ENCODE measurements at places on chromosomes 11 and 22. TPM values are rescaled to one million over a fixed set of nuclear protein-coding genes. Genes with fewer than 3 reads are reported as not detected.
A peak's percentile ranks its signal among the peaks of the same experiment; 100 is the strongest.

DNA sequence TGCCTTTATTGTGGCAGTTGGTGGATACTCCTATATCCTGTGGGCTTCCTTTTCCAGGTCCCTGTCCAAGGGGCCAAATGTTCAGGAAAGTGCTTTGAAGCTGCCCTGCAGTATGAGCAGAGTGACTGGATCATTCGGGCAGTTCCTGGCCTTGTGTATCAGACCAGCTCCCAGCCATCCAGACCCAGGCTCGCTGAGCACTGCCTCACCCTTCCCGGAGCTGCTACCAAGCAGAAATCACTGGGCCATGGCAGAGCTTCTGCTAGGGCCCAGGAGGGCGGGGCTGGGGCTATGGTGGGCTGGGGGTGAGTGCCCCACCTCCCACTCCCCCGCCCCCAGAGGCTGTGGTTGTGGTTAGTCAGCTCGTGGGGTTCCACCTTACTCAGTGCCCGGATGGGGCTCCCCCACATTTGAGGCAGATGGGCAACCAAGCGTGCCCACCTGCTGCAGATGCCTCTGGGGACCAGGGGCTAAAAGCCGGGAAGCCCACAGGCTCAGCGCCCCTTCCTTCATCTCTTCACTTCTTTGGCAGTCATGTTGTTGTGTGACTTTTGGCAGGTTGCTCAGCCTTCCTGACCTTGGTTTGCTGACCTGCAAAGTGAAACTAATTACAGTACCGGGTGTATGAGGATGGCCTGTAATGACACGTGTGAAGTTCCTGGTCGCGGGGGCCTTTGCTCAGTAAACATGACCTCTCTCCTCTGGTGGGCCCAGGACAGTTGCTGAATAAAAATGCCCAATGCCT, 2.1 kb upstream of the LRRC32 start:
- no peak overlapping the region for H3K4me3 ChIP-seq
- no peaks in the 10 kb centered on the region for H3K36me3 ChIP-seq
- no peak overlapping the region for H3K27ac ChIP-seq
- no peak for DNase-seq

CCDC81 gene
- total RNA-seq: 3.4 TPM

GRCh38 chr11:90318651-90319050, 95.8 kb upstream of the CHORDC1 start:
- peaks cover 2% of the 10 kb centered on the region for H3K27me3 ChIP-seq
- no peak overlapping the region for H3K27ac ChIP-seq
- H3K4me3 ChIP-seq: no peak overlapping the region
- no peaks in the 10 kb centered on the region for H3K4me1 ChIP-seq

CYP2D6 gene
- 0.17 TPM for total RNA-seq

DNA sequence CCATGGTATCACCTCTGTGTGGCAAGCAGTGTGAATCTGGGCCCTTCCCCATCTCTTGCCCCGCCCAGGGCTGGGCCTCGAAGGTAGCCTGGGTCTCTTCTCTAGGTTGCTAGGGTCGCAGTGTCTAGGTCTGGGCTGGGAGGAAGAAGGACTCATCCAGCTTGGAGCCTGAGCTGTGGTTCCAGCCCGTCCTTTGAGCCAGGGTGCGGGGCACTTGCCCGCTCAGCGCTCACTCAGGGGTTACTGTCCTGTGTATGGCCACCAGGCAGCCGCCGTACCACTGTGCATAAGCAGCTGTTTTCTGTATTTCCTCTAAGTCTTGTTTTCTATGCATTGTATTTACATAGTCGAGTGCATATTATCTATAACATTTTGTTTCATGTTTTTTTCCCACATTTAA, 160.9 kb downstream of the TBC1D22A start:
- no peak overlapping the region for H3K27ac ChIP-seq
- H3K36me3 ChIP-seq: peaks cover 29% of the 10 kb centered on the region
- no peaks in the 10 kb centered on the region for H3K27me3 ChIP-seq
- no peaks in the 10 kb centered on the region for H3K4me1 ChIP-seq
- DNase-seq: no peak

CLCF1 gene
- 10.7 TPM for total RNA-seq

OR51B6 gene
- not detected for total RNA-seq

- peaks cover 18% of the 10 kb centered on the region for H3K4me1 ChIP-seq
- no peaks in the 10 kb centered on the region for H3K27me3 ChIP-seq
- no peak overlapping the region for H3K27ac ChIP-seq
- peaks cover 14% of the 10 kb centered on the region for H3K36me3 ChIP-seq
Measured at GRCh38 chr11:130890039-130890745, 26.1 kb downstream of the SNX19 start.

NCR3LG1 gene
- total RNA-seq: 2.5 TPM

- no peak overlapping the region for H3K4me3 ChIP-seq
- peaks cover 13% of the 10 kb centered on the region for H3K36me3 ChIP-seq
- no peak for DNase-seq
- no peak overlapping the region for H3K27ac ChIP-seq
- no peaks in the 10 kb centered on the region for H3K27me3 ChIP-seq
Measured at GRCh38 chr22:17106161-17106784, 14.9 kb downstream of the TMEM121B start.

DNA sequence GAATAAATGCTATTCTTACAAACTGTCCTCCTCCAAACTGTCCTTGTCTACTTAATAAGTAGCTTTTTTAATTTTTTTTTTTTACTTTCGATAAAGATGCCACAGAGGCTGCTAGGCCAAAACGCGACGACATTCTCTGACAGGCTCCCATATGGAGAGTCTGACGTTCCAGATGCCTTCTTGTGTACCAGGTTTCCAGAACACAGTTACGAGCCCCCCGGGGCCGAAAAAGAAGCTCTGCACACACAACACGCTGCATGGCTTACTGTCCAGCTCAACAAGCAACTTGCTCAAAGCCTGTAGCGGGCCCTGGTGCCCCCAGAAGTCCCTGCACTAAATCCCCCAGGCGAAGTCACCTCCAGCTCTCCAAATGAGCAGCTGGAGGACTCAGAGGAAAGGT, 39.3 kb downstream of the LARGE1 start:
- H3K4me3 ChIP-seq: no peak overlapping the region
- no peak for DNase-seq
- peaks cover 1% of the 10 kb centered on the region for H3K27me3 ChIP-seq
- H3K36me3 ChIP-seq: peaks cover 8% of the 10 kb centered on the region

OR5A1 gene
- total RNA-seq: not detected

HTR3B gene
- total RNA-seq: not detected

- H3K27me3 ChIP-seq: peaks cover 2% of the 10 kb centered on the region
- no peaks in the 10 kb centered on the region for H3K36me3 ChIP-seq
- peak overlapping the region; percentile 96 for H3K27ac ChIP-seq
- peak overlapping the region; percentile 47 for H3K4me3 ChIP-seq
- peaks cover 76% of the 10 kb centered on the region for H3K4me1 ChIP-seq
Measured at GRCh38 chr11:33444835-33445594, 187.8 kb downstream of the HIPK3 start.

KCNQ1 gene
- not detected for total RNA-seq

- H3K36me3 ChIP-seq: no peaks in the 10 kb centered on the region
- no peak overlapping the region for H3K4me3 ChIP-seq
- DNase-seq: peak; percentile 45
- H3K27ac ChIP-seq: no peak overlapping the region
Measured at GRCh38 chr11:121615501-121615900, 162.7 kb upstream of the SORL1-AS1 start.

FGF19 gene
- total RNA-seq: not detected

- peaks cover 8% of the 10 kb centered on the region for H3K36me3 ChIP-seq
- peaks cover 16% of the 10 kb centered on the region for H3K27me3 ChIP-seq
- H3K4me3 ChIP-seq: no peak overlapping the region
- peak overlapping the region; percentile 65 for H3K27ac ChIP-seq
- H3K4me1 ChIP-seq: peaks cover 17% of the 10 kb centered on the region
- DNase-seq: peak; percentile 44
Measured at GRCh38 chr11:765025-765801, 12.1 kb downstream of the GATD1 start.

DNA sequence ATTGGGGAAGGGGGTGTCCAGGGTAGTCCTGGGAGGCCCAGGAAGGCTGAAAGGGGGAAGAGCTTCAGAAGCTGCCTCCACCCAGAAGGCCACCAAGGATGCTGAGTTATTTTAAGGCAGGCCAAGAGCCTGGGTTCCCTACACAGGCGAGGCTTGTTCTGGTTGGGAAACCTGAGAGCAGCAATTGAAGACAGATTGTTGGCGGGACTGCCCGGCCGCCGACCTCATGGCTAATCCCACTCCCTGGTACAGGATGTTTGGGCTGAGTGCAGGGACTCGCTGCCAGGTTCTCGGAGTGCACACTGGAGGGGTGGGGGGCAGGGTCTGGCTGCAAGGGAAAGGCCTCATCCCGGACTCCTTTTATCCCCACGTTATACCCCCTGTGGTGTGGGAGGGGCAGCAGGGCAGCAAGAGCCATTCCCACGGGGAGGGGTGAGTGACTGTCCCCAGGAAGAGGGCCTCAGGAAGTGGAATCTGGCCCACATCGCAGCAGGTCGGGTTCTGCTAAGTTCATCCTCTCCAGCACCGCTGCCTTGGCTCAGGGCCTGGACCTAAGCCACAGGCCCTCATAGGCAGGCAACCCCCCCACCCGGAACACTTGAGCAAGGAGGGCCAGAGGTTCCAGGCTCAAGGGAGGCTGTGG, 43.6 kb upstream of the PRR5 start:
- no peaks in the 10 kb centered on the region for H3K36me3 ChIP-seq
- no peak overlapping the region for H3K27ac ChIP-seq
- H3K4me1 ChIP-seq: no peaks in the 10 kb centered on the region
- DNase-seq: no peak
- H3K4me3 ChIP-seq: no peak overlapping the region

OR51T1 gene
- total RNA-seq: not detected

DNA sequence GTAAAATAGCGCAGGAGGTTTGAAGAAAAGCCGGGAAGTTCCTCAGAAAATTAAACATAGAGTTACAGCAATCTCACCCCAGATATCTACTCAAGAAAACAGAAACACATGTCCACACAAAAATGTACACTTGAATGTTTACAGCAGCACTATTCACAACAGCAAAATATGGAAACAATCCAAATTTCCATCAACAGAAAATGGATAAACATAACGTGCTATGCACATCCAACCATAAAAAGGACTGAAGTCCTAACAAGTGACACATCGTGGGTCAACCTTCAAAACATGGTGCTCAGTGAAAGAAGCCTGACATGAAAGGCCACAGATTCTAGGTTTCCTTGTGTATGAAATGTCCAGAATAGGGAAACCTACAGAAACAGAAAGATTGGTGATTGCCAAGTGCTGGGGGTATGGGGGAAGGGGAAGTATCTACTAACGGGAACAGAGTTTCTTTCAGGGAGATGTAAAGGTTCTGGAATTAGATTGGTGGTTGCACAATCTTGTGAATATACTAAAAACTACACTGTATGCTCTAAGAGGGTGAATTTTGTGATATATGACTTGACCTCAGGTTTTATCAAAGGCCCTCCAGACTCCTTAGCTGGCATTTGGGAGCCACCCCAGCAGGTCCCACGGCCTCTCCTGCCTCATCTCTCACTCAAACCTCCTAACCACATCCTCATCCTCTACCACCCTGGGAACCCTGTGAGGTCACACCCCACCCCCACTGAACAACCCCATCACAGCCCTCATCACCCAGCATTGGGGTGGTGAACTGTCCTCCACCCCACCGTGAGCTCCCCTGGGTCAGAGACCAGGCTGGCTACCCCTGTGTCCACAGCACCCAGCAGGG, 69.2 kb upstream of the PRR5 start:
- H3K4me3 ChIP-seq: no peak overlapping the region
- no peaks in the 10 kb centered on the region for H3K4me1 ChIP-seq
- H3K27me3 ChIP-seq: peaks cover 26% of the 10 kb centered on the region
- DNase-seq: no peak

KIRREL3 gene
- 29.9 TPM for total RNA-seq

DNA sequence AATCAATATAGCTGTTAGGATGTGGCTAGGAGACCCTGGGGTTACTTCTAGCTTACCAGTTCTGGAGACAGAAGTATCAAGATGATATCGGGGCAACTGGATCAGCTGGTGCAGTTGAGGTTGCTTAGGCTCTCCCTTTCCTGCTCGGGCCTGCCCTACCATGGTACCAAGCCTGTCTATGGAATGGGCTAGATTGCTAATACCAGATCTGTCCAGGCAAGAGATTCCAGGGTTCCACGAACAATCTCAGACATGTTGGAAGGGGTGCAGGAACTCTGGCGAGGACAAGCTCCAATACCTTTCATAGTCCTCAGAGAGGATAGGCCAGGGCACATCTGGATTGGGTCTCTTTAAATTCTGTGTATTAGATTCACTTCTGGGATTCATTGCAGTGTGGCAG, 53.8 kb downstream of the ADM start:
- peaks cover 24% of the 10 kb centered on the region for H3K4me1 ChIP-seq
- no peak for DNase-seq
- H3K36me3 ChIP-seq: peaks cover 6% of the 10 kb centered on the region

GRCh38 chr22:38925571-38926041, 31.8 kb upstream of the APOBEC3A start:
- H3K4me1 ChIP-seq: peaks cover 32% of the 10 kb centered on the region
- peaks cover 18% of the 10 kb centered on the region for H3K27me3 ChIP-seq
- H3K36me3 ChIP-seq: no peaks in the 10 kb centered on the region
- H3K4me3 ChIP-seq: no peak overlapping the region

- no peaks in the 10 kb centered on the region for H3K36me3 ChIP-seq
- H3K27me3 ChIP-seq: peaks cover 3% of the 10 kb centered on the region
- no peak overlapping the region for H3K4me3 ChIP-seq
- DNase-seq: no peak
Measured at GRCh38 chr22:22996511-22997261, 73.6 kb upstream of the GNAZ start.

DNA sequence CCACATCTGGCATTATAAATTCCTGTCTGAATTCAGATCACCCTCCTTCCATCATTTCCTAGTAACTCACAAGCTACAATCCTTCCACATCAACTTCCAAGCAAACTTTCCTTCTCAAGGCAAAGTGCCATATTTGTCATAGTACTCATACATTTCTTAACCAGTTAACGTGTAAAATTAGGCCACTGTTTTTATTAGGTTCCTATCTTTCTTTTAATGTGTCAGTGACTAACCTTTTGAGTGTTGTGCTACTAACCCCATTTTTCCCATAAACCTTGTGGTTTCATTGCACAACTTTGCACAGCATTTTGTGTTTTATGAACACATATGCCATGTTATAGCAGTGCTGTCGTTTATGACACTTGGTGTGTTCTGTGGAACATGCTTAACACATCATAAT, 90.1 kb downstream of the KIF18A start:
- H3K27me3 ChIP-seq: no peaks in the 10 kb centered on the region
- H3K36me3 ChIP-seq: peaks cover 26% of the 10 kb centered on the region
- H3K4me1 ChIP-seq: peaks cover 18% of the 10 kb centered on the region
- peak; percentile 62 for DNase-seq
- peak overlapping the region; percentile 31 for H3K27ac ChIP-seq
- no peak overlapping the region for H3K4me3 ChIP-seq

DNA sequence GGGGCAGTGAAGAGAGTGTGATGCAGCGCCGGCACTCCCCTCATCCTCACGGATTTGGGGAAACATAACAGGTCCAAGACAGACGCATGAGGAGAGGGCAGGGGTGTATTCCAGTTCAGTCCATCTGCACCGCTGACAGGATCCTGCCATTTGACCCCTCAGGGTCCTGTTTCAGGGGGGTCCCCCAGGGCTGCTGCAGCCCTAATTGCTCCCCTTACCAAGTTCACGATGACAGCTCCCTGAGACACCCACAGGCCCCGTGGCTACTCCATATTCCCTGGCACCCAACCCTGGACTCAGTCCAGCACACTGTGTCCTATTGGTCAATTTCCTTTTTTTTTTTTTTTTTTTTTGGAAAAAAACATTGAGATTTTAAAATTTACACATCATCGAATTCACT, 41.5 kb downstream of the SHANK2 start:
- H3K4me1 ChIP-seq: 0 out of 2 replicates have a peak, but pooled peaks cover 4% of the 10 kb centered on the region
- no peak for DNase-seq
- no peaks in the 10 kb centered on the region for H3K36me3 ChIP-seq
- peaks cover 20% of the 10 kb centered on the region for H3K27me3 ChIP-seq
- no peak overlapping the region for H3K4me3 ChIP-seq

- peaks cover 15% of the 10 kb centered on the region for H3K36me3 ChIP-seq
- DNase-seq: no peak
- H3K4me1 ChIP-seq: no peaks in the 10 kb centered on the region
- no peak overlapping the region for H3K4me3 ChIP-seq
Measured at GRCh38 chr22:49548356-49549202, 279.1 kb downstream of the BRD1 start.

OR52H1 gene
- total RNA-seq: not detected

PKNOX2 gene
- not detected for total RNA-seq
